Caki2 (cell line): ENCODE measurements at places on chromosomes 6 and 20. TPM values are rescaled to one million over a fixed set of nuclear protein-coding genes. Genes with fewer than 3 reads are reported as not detected.

GRCh38 chr20:31966991-31967655 lies 828 bp upstream of the XKR7 start:
- DNase-seq, result no peak

GRCh38 chr6:70270287-70271005 lies 32.4 kb downstream of the COL9A1 start:
- DNase-seq, result peak; percentile 4

GRCh38 chr6:43935921-43936439 lies 166.0 kb downstream of the VEGFA start:
- DNase-seq, result no peak

Gene SPDEF
- total RNA-seq, result 0.24 TPM in 1 of 2 replicates, not detected in the other

Gene LY6G6C
- total RNA-seq, result not detected in 2 replicates
